ENCODE measurements at places on chromosomes 5 and 9.

DNA sequence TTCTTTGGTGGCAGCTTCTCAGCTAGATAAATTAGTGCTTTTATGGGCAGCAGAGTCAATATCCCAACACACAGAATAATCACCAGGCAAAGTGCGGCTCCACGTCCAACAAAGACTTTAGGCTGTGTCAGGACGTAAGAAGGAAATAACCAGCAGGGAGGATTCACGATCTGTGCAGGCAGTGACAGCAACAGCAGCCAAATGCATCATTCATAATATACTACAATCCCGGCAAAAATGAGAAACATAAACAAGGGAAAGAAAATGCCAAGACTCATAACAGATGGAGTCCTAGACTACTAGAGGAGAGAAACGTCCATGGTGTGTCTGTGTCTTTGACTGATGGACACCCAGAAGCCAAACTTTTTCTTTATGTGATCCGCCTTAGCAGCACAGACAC lies 100.7 kb downstream of the LMNB1 start:
- no peak for DNase-seq

- no peak for DNase-seq
Measured at GRCh38 chr5:89309268-89309667, 426.3 kb upstream of the MEF2C start.

- no peak for DNase-seq
Measured at GRCh38 chr9:137703842-137704508, 85.2 kb downstream of the EHMT1 start.

- DNase-seq, result no peak
Measured at GRCh38 chr9:99356512-99356971, 134.5 kb downstream of the SEC61B start.

- no peak for DNase-seq
Measured at GRCh38 chr5:139806111-139806510, 10.5 kb downstream of the PSD2 start.

DNA sequence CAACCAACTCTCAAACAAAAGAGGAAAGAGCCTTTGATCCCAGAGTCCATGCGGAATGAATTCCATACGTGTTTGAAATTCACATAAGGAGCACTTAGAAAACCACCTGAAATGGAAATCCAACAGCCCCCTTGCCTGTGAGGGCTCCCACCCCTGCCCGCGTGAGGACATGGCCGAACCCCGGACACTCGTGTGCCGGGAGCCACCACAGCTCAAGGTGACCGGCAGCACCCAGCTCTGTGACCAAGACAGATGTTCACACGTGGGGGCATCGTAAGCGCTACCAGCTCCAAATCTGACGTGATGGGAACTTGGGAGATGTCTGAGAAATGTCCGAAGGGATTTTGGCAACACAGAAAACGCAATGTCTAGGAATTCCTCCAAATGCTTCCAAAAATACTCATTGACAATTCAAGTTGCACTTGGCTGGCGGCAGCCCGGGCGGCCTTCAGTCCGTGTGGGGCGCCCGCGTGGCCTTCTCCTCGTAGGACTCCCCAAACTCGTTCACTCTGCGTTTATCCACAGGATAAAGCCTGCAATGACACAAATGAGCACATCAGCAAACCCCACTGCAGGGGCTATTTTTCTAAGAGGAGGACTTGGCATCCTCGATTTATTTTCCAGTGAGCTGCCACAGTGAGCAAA lies 23.2 kb upstream of the TERT start:
- no peak for DNase-seq

- DNase-seq, result no peak
Measured at GRCh38 chr5:180172447-180173197, 36.4 kb downstream of the RASGEF1C start.

DNA sequence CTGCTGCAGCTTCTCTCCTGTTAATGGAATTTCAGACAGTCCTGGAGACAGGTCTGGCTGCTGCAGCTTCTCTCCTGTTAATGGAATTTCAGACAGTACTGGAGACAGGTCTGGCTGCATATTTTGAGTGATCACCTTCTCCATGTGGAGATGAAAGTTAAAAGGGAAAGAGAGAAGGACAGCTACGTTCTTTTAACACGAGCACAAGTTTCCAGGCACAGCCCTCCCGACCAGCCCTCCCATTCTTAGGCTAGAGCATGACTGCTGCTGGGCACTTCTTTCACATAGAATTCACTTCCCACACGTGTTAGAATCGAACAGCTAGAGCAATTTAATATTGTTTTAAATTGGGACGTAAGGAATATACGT lies 133.3 kb upstream of the DMRT1 start:
- DNase-seq, result no peak

GRCh38 chr9:75754080-75754479 lies 136.4 kb upstream of the PCSK5 start:
- no peak for DNase-seq

DNA sequence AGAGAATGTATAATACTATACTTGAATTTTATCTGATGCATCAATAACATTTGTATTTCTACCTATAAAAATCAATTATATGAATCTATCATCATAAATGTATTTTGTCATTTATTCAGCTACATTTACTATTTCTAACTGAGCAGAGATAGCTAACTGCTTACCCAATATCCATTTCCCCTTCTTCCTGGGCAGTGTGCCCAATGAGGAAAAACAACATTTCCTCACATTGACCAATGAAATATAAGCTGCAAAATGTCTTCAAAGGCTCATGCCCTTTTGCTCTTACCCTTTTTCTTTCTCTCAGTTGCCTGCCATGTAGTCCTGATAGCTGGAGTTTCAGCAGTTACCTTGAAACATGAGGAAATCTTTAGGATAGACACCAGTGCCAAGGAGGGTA lies 385.8 kb upstream of the PCSK5 start:
- no peak for DNase-seq

GRCh38 chr9:19102181-19102630 lies 498 bp downstream of the HAUS6 start:
- no peak for DNase-seq

- DNase-seq, result no peak
Measured at GRCh38 chr9:96721303-96721702, 56.6 kb downstream of the ZNF510 start.

- DNase-seq, result no peak
Measured at GRCh38 chr5:125181159-125181558, 434.7 kb upstream of the ZNF608 start.

DNA sequence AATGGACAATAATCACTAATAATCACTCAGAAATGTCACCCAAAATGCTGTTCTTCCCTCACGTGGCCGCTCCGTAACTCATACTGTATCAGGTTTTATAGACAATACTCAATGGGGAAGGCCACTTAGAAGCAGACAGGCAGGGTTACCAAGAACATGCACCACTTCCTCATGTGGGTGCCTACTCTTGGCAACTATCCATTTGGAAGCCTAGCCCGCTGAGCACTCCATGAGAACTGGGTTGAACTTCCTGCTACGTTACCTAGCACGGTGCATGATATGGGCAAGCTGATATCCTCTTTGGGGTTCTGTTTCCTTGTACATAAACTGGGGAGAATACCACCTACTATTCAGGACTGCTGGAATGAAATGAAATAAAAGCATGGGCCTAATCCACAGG lies 14.3 kb downstream of the DAP start:
- no peak for DNase-seq

GRCh38 chr9:76414661-76415060 lies 20.4 kb upstream of the RFK start:
- no peak for DNase-seq

DNA sequence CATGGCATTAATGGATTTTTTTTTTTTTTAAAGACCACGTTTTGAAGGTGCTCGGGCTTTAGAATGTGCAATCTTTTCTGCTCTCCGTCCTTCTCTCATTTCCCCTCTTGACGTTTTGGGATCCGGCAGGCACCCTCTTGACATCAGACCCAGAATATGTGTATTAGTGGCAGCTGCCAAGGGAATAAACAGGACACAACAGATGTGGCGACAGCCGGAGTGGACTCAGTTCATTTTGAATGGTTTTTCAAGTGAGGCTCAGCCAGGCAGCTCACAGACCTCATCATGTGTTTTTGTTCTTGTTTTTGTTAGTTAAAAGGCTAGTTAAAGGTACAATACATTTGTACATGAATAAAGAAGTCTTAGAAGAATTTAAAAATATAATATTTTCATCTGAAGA lies 365.0 kb upstream of the SEMA6A start:
- no peak for DNase-seq

GRCh38 chr5:116419258-116419657 lies 155.4 kb downstream of the SEMA6A start:
- DNase-seq, result no peak

GRCh38 chr9:129835128-129835859 lies at the start of the genes C9orf78 and USP20:
Gene C9orf78, minus strand, starts transcription at chr9:129835275. Its CDS starts 54 bp downstream, at chr9:129835221.
Gene USP20, plus strand, starts transcription at chr9:129835458. Its CDS starts 17,098 bp downstream, at chr9:129852556.
- DNase-seq, result peak; percentile 78

GRCh38 chr5:107213025-107213424 lies 457.7 kb downstream of the EFNA5 start:
- DNase-seq, result no peak

- DNase-seq, result no peak
Measured at GRCh38 chr5:115381911-115382662, 85.6 kb upstream of the CCDC112 start.

- DNase-seq, result no peak
Measured at GRCh38 chr9:121394292-121394691, 24.2 kb upstream of the STOM start.

DNA sequence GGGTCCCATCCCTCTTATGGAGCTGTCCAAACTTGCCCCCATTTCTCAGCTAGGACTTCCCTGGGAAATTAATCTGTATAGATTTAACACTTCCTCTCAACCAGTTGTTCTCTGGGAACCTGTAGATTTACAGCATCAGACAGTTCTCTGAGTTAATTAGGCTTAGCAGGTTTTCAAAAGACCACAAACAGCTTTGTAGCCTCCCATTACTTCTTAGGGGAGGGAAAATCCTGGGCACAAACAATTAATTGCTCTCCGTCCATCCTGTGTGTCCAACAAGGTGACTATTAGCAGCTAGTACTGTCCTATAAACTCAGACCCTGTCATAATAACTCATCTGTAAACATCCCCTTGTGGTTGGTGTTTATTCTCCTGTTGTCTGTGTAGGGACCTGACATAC lies 197.9 kb downstream of the GOLPH3 start:
- DNase-seq, result no peak

GRCh38 chr5:156913719-156914370 lies 49.2 kb downstream of the TIMD4 start:
- DNase-seq, result no peak

DNA sequence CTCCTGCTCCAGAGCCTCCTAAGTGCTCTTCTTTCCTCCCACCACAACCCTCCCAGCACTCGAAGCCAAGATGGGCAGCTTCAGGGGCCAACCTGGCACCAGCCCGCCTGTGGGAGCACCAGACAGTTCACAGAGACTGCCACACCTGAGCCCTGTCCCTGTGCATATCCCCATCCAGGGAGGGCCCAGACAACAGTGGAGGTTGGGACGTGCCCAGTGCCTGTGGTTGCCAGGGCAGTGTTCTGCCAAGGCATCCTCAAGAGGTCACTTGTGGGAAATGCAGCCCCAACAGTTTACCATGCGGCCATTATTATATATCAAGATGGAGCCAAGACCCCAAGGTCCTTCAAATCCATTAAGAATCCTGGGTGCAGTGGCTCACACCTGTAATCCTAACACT lies 23.0 kb upstream of the TRIO start:
- no peak for DNase-seq

GRCh38 chr5:111792471-111793058 lies 35.6 kb upstream of the NREP start:
- DNase-seq, result no peak

DNA sequence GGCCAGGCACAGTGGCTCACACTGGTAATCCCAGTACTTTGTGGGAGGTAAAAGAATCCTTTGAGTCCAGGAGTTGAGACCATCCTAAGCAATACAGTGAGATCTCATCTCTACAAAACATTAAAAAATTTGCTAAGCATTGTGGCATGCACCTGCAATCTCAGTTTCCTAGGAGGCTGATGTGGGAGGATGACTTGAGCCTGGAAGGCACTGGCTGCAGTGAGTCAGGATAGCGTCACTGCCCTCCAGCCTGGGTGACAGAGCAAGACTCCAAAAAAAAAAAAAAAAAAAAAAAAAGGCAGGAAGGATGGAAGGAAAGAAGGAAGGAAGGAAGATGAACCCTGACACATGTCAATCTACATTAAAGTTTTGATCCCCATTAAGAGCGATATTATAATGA lies 1452.2 kb upstream of the ACO1 start:
- no peak for DNase-seq

GRCh38 chr5:72619251-72619650 lies 112.0 kb upstream of the ZNF366 start:
- DNase-seq, result no peak

DNA sequence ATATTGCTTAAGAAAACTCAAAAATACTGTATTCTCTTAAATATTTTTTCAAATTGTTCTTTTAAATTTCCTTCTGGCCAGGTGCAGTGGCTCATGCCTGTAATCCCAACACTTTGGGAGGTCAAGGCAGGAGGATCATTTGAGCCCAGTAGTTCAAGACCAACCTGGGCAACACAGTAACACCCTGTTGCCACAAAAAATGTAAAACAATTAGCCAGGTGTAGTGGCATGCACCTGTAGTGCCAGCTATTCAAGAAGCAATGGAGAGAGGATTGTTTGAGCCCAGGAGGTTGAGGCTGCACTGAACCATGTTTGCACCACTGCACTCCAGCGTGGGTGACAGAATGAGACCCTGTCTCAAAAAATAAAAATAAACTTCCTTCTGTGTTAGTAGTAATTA lies 94.3 kb downstream of the STRBP start:
- no peak for DNase-seq

GRCh38 chr9:136079916-136080246 lies 15.2 kb downstream of the NACC2 start:
- DNase-seq, result no peak

DNA sequence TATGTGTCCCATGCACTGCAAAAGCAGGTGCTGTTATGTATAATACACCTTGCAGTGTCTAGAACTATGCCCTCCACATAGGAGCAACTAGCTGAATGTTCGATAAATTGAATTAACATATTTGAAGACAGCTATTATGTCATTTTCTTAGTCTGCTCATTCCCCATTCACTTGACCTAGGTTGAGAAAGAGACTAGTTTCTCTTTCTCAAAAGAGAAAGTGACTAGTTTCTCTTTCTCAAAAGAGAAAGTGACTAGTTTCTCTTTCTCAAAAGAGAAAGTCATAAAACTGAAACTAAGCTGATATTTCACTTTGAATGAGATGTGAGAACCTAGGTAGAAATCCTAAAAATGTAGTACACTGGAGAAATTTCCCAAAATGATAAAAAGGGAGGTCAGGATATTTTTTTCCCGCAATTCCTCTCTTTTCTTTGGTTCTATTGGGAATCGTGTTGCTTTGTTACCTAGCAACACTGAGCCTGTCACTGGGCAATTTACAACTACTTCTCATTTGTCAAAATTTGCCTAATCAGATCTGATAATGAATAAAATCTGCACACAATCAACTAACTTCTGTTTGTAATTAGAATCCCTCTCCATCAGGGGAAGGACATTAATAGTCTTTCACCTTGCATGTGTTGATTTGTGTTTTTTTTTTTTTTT lies 132.0 kb upstream of the GRIA1 start:
- DNase-seq, result no peak

Data from esophagus squamous epithelium (tissue), 5 donors.